ENCODE measurements at places on chromosomes 5 and 9.

DNA sequence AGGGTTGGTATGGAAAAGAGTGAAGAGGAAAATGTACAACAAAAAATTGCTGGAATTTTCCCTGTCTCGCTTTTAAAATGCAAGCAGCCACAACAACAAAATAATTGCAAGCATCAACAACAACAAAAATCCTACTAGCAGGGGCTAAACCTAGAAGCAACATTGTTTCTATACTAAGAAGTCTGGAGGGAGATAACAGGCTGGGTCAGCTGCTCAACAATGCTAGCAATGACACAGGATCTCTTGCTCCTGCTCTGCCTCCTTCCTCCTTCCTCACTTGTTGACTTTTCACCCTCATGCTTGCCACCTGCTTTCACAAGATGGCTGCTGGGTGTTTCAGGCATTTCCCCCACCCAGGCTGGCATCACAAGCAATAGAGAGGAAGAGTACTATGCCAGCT, 7.6 kb upstream of the AOPEP start:
- DNase-seq: no peak

DNA sequence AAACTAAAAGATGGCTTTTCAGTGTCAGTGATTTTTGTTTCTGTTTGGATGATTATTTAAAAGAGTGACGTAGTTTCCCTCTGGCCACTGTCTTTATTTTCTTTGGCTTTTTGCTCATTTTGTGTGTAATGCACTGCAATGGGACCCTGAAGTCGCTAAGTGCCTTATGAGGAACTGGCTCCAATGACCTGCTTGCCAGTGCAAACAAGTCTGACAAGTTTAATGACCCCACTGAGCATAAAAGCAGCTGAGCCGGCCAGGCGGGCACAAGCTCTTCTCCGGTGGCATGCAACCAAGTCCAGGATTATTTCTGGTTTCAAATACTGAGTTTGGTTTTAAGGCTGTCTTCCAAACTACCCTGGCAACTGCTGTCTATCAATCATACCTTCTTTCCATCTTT, 15.6 kb upstream of the GNA14 start:
- DNase-seq: no peak

- DNase-seq: no peak
Measured at GRCh38 chr5:1176473-1177391, 24.7 kb upstream of the SLC6A19 start.

DNA sequence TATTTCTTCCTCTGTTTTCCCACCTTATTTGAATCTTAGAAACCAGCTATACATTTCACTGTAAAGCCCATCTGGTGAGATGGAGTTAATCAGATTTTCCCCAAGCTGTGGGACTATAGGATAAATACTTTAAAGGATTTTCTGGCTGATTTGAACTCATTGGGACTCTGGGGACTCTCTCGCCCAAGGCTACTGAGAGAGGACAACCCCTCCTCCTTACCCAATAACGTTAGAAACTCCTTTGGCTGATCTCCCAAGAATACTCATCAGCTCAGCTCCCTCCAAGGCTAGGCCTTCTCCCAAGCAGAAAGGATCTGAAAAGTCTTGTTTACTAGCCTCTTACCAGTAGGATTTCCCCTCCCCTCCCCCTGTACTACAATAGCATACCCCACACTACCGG, 1.5 kb upstream of the GLRA1 start:
- DNase-seq: no peak

DNA sequence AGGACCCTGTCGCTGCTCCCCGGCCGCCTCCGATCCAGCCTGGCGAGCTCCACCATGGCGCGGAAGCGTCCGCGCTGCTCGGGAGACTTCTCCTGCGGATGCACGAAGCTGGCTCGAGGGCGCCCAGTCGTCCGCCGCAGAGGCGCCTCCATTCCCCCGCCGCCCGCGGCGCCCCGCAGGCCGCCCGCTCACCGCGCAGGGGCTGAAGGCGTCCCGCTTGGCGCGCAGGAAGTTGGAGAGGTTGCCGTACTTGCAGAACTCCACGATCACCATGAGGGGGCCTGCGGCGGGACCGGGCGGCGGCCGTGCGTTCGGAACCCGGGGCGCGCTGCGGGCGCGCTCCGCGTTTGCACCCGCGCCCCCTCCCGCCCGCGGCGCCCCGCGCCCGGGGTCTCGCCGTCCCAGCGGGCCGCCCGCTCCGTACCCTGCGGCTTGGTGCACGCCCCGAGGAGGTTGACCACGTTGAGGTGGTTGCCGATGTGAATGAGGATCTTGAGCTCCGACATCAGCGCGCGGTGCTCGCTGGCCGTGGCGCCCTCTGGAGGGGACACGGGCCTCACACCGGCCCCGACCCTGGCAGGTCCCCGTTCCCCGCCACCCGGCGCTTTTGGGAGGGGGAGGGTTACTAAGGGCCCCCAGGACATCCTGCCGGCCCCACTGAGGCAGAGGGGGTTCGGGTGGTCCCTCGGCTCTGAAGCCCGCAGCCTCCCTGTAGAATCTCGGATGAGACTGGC, 27.7 kb upstream of the SCGB3A1 start:
- DNase-seq: no peak

- no peak for DNase-seq
Measured at GRCh38 chr5:1164696-1165630, 36.4 kb upstream of the SLC6A19 start.

- DNase-seq: no peak
Measured at GRCh38 chr5:114362197-114362976, 517 bp downstream of the KCNN2 start.

GRCh38 chr5:144156767-144157171, 13.7 kb downstream of the YIPF5 start:
- no peak for DNase-seq

DNA sequence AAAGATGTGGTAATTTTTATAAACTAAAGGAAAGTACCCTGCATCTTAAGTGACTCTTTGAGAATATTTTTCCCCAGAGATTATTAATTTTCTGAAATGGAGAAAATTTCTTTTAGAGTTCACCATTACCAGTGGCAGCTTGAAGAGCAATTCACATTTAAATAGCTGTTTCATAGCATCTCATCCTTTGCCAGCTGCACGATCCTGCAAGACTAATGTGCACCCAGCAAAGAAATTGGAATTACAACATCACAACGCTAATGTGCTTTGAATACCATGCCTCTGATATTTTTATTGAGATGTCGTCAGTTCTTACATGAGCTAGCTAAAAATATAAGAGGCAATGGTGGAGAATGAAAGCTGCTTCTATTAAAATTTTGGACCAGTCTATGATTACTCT, 423.5 kb downstream of the TAF11L14 start:
- no peak for DNase-seq

DNA sequence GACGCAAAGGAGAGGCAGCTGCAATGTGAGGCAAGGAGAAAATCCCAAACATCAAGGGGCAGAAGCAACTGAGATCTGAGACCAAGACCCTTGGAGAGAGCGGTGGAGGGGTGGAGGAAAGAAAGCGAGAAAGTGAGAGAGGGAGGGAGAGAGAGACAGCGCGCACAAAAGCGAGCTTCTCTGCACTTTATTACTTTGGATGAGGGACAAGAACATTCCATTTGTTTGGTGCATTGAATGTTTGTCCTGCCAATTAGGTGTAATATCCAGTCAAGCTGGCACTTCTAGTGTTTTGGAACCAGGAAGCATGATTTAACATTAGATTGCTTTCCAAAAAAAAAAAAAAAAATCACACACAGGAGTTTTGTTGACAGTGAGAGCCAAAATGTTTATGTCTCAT, 1.4 kb downstream of the CAST start:
- no peak for DNase-seq

DNA sequence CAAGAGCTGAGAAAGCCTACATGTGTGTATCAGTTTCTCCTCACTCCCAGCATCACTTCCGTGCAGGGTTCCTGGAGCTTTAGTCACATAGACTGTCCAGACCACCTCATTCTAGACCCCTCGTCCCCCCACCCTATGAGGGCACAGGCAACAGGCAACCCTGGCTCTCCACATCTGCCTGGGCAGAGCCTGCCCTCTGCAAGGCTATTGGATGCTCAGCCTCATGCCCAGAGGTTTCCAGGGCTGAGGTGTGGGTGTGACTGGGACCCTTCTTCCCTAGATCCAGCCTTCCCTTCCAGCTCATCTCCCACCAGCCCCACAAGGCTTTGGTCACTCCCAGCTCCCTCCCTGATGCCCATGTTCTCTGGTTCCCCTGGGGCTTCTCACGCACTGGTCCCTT, 161.4 kb downstream of the PAX5 start:
- no peak for DNase-seq

GRCh38 chr9:86697213-86697612, 250.1 kb downstream of the GAS1 start:
- no peak for DNase-seq

GRCh38 chr5:54180630-54181031, 129.7 kb downstream of the ARL15 start:
- no peak for DNase-seq

- DNase-seq: no peak
Measured at GRCh38 chr5:102865171-102865509, 110.0 kb downstream of the PAM start.

DNA sequence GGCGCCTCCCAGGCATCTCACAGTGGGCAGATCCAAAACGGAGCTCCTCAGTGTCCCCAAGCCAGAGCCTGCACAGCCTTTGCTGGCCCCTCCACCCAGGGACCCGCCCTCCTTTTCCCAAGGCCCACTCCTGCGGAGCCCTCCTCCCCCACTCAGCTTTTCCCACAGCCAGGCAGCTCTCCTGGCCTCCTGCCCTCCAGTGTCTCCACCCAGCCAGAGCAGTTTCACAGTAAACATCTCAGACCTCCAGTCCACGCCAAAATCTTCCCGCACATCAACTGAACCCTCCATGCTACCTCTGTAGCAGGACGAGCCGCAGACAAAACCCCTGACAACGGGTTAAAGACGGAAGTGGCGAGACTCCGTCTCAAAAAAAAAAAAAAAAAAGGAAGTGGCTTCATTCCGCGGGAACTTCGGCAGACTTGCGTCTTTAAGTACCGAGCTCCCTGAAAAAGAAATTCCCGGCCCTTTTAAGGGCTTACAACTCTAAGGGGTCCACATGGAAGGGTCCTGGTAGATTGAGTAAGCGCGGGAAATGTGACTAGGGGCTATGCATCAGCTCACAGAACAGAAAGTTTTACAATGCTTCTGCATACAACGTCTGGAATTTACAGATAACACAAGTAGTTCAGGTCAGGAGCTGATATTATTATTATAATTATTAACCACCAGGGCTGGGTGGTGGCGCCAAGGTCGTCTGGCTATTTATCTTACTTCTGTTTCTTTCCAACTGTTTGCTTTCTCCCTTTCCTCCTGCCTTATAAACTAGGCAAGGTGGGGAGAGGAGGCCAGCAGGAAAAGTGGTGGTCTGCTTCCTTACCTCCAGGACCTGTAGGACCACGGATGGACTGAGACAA, 11.4 kb upstream of the GRIN1 start:
- no peak for DNase-seq

DNA sequence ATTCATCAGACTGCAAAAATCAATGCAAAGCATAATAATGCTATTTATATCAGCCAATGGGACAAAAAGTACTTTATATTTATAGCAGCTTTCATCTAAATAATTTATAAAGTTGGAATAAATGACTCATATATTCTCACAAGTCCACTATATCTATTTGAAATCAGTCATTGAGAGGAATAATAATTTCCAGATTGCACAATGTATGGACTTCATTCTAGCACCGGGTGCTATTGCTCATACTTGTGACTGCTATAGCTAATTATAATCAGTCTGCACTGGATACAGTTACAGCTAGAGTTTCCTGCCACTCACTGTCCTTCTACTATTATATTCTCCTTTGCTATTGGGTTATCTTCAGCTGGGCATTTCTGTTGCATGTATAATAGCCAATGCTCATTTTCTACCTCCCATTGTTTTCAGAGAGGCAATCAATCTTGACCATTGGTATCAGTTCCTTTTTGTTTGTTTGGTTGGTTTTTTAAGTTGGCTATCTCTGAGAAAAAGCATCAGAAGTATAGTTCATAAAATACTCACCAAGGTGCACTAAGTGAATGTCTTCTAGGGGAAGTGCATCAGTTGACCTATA, 1.9 kb downstream of the CDH18 start:
- no peak for DNase-seq

GRCh38 chr5:93941897-93942296, 200.5 kb upstream of the POU5F2 start:
- no peak for DNase-seq

DNA sequence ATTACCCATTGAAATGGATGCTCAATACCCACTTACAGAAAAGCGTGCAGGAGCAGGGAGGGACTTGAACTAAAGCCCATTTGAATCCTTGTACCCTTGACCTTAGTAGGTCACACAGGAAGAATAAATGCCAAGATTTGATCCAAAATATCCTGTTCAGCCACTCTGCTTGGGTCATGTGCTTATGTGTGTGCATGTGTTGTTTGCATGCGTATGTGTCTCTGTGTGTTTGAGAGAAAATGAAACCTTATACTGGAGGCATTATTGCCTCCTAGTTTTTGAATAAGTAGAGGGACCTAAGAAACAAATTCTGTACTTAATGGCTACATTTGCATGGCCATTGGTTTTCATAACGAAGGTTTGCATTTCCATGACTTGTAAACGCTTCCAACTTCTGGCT, 63.4 kb upstream of the TRIM32 start:
- no peak for DNase-seq

- no peak for DNase-seq
Measured at GRCh38 chr9:77794985-77795384, 146.9 kb upstream of the GNA14 start.

GRCh38 chr9:107438211-107439031, 51.1 kb downstream of the KLF4 start:
- no peak for DNase-seq

- no peak for DNase-seq
Measured at GRCh38 chr9:84304166-84304565, 36.4 kb downstream of the SLC28A3 start.

DNA sequence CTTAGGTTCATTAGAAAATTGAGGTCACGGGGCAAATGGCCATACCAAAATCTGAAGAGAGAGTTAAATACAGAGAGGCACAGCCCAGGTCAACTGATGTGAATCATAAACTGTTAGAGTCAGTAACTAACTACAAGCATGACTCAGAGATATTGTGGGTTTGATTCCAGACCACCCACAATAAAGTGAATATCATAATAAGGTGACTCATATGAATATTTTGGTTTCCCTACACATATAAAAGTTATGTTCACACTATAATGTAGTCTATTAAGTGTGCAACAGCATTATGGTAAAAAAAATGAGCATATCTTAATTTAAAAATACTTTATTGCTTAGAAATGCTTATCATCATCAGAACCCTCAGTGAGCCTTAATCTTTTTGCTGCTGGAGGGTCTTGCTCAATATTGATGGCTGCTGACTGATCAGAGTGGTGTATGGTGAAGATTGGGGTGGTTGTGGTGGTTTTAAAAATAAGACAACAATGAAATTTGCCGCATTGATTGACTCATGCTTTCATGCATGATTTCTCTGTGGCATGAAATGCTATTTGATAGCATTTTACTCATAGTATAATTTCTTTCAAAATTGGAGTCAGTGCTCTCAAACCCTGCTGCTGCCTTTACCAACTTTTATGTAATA, 53.1 kb upstream of the EDIL3 start:
- no peak for DNase-seq

All from activated CD8-positive, alpha-beta memory T cell treated with anti-CD3 and anti-CD28 coated beads for 48 hours (primary cell).